ENCODE measurements at places on chromosomes 5 and 9.

- DNase-seq = no peak
These were observed at the start of gene ZDHHC11 for GRCh38 chr5:850511-851006. Gene ZDHHC11 (minus strand): TSS chr5:850986. CDS start chr5:850602, 384 bp downstream.

GRCh38 chr5:156383510-156384265 lies 56.7 kb downstream of the SGCD start:
- DNase-seq = no peak

DNA sequence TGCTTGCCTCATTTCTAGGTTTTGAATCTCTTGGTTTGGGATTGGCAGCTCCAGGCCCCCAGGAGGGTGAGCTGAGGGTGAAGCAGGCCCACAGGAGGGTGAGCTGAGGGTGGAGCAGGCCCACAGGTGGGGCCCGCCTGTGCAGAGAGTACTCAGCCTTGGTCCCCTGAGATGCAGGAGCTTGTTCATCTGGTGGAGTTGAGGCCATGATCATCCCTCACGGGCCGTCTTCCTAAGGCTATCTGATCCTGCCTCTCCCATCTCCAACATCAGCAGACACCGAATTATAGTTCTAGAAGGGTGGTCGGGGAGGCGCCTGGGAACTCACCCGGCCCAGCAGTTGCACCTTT lies 131.7 kb upstream of the PHYKPL start:
- DNase-seq = no peak

DNA sequence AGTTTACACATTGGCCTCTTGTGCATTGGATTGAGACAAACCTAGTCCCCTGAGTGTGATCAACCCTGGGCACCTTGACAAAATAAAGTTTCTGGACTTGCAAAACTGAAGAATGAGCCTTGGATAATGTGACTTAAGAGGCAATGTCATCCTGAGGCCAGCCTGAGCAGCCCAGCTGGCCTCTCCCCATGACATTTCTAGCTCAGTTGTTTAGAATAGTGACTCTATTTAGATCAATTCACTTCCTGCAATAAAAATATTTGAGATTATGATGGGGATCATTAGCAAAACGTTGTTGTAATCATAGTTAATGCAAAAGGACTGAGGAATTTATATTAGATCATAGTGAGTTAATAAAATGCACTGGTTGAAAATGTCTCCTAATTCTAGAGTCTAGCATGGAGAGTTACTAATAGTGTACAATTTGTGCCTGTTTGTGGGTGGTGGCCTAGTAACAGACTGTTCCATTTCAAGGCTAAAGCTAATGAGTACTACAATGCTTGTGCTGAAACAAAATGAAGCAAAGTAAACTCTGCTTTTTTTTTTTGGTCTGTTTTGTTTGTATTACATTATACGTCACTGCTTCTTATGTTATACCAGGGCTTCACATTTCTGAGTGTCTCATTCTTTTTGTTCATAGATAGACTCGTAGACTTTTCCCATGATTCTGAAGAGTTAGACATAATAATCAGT lies 10.9 kb upstream of the RHOBTB3 start:
- peak; percentile 41 for DNase-seq

GRCh38 chr5:128362370-128362769 lies 175.7 kb downstream of the FBN2 start:
- DNase-seq = no peak

DNA sequence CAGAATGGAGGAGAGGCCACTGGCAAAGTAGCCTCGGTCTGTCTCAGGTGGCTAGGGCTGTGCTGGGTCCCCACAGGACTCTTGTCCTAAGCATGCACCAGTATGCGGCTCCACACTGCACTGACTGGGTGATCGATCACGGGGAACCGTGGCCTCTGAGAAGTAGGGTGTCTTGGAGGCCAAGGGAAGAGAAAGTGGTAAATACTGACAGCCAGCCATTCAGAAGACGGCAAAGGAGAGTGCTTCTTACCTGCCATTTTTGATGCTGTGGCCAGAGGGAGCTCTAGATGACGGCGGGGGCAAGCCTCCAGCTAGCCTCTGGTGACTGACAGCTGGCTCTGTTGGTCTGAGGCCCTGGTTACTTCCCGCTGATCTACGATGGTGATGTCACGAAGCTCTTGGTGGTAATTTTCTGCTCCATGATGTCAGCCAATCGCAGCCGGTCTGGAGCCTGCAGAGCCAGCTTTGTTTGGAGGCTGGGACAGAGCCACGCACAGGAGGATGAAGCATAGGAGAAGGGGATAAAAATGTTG lies 40.4 kb upstream of the GADD45G start:
- no peak for DNase-seq

GRCh38 chr5:65128226-65128625 lies 353.5 kb downstream of the ADAMTS6 start:
- DNase-seq = no peak

- DNase-seq = no peak
These were observed 40.3 kb upstream of the TNFAIP8 start for GRCh38 chr5:119315516-119315949.

All from tibial nerve (tissue), 4 donors.